ENCODE measurements at places on chromosomes 3 and 15. TPM values are rescaled to one million over a fixed set of nuclear protein-coding genes. Genes with fewer than 3 reads are reported as not detected.

The P2RY12 gene
- not detected for total RNA-seq

The LRRK1 gene
- total RNA-seq, result 13.6 TPM

The TF gene
- 1.2 TPM for total RNA-seq

The SACM1L gene
- 15.6 TPM for total RNA-seq

The ZNF385D gene
- total RNA-seq, result not detected

The HYAL1 gene
- total RNA-seq, result 0.54 TPM

The ENTPD3 gene
- 0.03 TPM for total RNA-seq

The BLM gene
- 12.9 TPM for total RNA-seq

The IMPG2 gene
- total RNA-seq, result not detected

The RBP2 gene
- not detected for total RNA-seq

The KY gene
- total RNA-seq, result 0.09 TPM

The CYFIP1 gene
- total RNA-seq, result 81.2 TPM

The MAPKBP1 gene
- 4.9 TPM for total RNA-seq

The MASP1 gene
- total RNA-seq, result not detected

The CPOX gene
- total RNA-seq, result 18.7 TPM

The BCL6 gene
- 16.2 TPM for total RNA-seq

The CACNA1D gene
- total RNA-seq, result 0.55 TPM

The CACNA2D2 gene
- 0.53 TPM for total RNA-seq

The DCUN1D1 gene
- total RNA-seq, result 17.3 TPM

The CEMIP gene
- total RNA-seq, result 1.0 TPM

The CYP1A2 gene
- not detected for total RNA-seq

The FBXW12 gene
- total RNA-seq, result not detected

The SLC22A13 gene
- not detected for total RNA-seq

The IL5RA gene
- total RNA-seq, result not detected

The PRR20G gene
- 2.8 TPM for total RNA-seq

The NLGN1 gene
- total RNA-seq, result not detected

The HMG20A gene
- 24.2 TPM for total RNA-seq

The TMC3 gene
- not detected for total RNA-seq

The MST1R gene
- total RNA-seq, result 6.1 TPM

The CFAP92 gene
- not detected for total RNA-seq

The LRCH3 gene
- 17.3 TPM for total RNA-seq

The DNAH12 gene
- total RNA-seq, result 0.09 TPM

The KIF15 gene
- total RNA-seq, result 7.4 TPM

The GOLGA8S gene
- total RNA-seq, result 0.14 TPM

The WNT7A gene
- total RNA-seq, result 0.06 TPM

The KCNAB1 gene
- total RNA-seq, result not detected

The ACSBG1 gene
- total RNA-seq, result 0.16 TPM

The IL12A gene
- total RNA-seq, result 1.4 TPM

The CASR gene
- total RNA-seq, result not detected

The MAP2K5 gene
- 11.7 TPM for total RNA-seq

The ZNF662 gene
- total RNA-seq, result not detected

Data from A549 treated with AZD2906 at 1 μM for 4 hours (cell line).